ENCODE measurements at places on chromosomes 7 and 10. TPM values are rescaled to one million over a fixed set of nuclear protein-coding genes. Genes with fewer than 3 reads are reported as not detected.

DNA sequence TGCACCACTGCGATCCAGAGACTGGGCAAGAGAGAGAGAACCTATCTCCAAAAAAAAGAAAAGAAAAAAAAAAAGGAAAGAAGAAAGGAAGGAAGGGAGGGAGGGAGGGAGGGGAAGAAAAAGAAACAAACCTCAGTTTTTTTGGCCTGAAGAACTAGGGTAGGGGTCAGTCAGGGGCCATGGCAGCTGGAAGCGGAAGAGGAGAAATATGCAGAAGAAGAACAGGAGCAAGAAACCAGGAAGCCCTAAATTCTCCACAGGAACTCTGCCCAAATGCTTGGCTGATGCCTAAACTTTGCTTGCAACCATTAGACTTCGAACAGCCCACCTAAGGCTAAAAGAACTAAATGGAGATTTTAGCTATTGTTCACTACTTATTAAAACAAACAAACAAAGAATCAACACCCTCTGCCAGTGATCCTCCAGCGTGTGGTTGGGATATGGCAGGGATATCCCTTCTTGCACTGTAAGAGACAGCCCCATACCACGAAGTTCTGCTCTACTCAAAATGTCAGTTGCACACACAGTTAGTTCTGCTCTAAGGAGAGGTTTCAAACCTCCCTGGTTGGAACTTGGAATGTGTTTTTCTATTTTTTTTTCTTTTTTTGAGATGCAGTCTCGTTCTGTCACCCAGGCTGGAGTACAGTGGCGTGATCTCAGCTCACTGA is 139.5 kb downstream of the FAM107B start:
- no peak for DNase-seq

The PHKG1 gene
- polyA plus RNA-seq = 3.8 TPM

- peak; percentile 31 for DNase-seq
Measured at GRCh38 chr7:116672596-116673456, 830 bp downstream of the MET start.

DNA sequence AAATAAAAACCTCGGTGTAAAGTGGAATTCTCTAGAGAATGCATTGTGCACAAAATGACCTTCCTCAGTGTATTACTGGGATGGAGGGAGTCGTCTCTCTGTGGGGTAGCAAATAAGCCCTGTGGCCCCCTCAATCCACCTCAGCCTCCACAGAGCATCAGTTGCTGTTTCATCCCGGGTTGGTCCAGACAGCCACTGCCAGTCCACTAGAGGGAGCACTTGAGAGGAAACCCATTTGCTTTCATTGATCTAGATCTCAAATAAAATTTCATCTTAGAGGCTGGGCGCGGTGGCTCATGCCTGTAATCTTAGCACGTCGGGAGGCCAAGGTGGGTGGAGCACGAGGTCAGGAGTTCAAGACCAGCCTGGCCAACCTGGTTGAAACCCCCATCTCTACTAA is 1128.7 kb downstream of the CNTNAP2 start:
- no peak for DNase-seq

The MYL7 gene
- polyA plus RNA-seq = not detected

- DNase-seq = no peak
Measured at GRCh38 chr7:131532570-131533091, 23.8 kb downstream of the PODXL start.

DNA sequence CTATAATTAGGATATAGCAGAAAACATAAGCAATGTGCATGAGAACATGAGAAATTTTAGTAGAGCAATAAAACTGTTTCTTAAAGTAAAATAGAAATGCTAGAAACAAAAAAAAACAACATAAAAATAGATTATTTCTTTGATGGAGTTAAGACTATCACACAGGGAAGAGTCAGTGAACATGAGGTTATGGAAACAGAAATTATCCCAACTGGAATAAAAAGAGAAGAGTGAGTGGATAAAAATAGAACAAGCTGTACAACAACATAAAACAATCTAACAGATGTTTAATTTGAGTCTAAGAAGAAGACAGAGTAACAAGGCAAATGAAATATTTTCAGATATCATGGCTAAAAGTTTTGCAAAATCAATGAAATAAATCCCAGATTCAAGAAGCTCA is 7.5 kb upstream of the OR6B1 start:
- DNase-seq = no peak

Measured in brain (organoid and tissue), 16 donors.